A549 (cell line): ENCODE measurements at places on chromosomes 3 and 15.

DNA sequence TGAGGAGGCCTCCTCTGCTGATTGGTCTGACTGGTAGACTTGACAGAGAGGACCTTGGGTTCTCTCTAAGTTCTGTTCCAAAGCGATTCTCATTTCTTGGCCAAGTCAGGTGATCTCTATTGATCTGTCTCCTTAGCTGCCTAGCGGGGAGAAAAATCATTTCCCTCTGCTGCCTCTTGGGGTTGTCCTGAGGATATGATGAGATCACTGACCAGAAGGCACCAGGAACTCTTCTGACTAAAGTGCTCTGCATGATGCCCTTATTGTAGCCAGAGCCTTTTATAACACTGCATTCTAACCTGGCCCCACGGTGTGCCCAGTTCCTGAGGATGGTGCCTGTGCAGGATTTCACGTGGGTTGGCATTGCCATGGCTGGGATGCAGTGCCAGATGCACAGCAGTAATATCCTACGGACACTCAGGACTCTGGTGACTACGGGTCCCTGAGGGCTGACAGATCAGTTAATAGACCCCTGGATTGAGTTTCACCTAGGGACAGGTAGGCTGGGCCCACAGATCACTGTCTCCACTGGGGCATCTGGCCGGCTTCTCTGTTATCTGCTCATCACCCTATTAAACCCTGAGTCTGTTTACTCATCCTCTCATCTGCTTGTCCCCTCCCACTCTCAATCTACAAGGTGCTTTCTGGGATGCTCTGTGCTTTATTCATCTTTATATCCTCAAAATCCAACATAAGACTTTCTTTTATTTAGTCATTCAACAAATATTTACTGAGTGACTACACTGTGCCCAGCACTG, 3.9 kb upstream of the HEG1 start:
- no peak for DNase-seq

DNA sequence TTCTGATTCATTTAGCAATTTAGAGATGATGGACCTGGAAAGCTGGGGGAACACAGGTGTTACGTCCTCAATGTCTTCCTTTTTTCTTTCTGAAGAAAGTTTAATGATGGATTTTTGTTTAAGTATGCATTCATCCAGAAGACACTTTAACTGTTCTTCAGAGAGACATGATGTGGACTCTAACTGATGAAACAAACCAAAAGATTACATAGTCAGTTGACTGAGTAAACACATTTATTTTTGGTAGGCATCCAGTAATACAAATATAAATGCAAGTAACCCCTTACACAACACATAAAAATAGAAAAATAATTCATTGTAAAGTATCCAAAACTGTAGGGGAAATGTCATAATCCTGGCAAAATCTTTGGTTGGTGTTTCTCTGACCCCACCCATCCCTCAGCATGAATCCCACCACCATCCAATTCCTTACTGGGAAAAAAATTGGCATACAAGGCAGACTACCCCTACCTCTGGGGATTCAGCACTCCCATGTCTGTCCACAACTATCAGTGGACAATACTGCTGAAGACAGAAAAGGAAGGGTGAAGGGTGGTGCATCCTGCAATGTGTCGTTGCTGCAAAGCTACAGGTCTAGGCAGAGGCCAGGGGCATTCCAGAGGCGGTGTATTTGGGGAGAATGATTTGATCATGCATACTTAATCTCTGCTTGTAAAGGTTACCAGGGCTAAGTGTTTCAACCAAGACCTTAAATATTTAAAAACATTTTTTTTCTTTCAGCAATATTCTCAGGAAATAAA, 37.4 kb downstream of the THBS1 start:
- DNase-seq = no peak

DNA sequence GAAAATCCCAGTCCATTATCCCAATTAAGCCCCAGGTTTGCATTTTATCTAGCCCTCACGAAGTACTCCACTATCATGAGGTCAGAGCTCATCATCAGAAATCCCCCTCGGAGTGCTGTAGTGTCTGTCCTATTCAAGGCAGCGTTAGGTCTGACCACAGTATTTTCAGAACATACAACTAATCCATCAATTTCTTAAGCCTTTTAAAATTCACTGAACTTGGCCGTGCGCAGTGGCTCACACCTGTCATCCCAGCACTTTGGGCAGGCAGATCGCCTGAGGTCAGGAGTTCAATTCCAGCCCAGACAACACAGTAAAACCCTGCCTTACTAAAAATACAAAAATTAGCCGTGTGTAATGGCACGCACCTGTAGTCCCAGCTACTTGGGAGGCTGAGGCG, 11.9 kb downstream of the VGLL4 start:
- no peak for DNase-seq

DNA sequence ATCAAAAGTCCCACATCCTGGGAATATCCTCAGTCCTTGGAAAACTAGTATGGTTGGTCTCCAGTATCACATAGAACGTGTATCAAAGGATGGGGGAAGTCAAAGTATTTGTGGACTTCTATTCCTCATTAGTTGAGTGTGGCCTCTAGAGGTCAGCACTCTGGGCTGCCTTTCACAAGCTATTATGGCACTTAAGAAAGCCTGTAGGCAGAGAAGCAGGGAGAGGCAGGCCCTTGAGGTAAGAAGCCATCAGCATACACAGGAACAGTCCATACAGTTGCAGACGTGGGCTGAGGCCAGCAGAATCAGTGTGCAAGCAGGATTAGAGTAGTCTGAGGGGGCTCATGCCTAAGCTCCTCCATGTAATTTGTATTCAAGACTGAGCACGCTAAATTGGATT, 341.7 kb downstream of the CLSTN2 start:
- no peak for DNase-seq

DNA sequence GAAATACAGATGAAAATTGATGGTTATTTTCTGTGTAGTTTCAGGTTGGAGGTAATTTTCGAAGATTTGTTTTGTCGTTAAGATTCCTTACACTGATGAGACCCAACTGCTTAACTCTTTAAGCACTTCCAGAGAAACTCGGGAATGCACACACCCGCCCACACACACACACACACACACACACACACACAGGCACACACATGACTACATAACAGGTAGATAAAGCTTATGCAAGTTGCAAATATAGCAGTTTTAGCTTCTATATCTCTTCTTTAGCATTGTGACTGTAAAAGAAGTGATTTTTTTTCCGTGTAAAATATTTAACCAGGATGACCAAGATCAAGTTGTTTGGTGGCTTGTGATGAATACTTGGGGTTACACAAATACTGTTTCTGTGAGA, 294.9 kb upstream of the NR2F2 start:
- DNase-seq = no peak

DNA sequence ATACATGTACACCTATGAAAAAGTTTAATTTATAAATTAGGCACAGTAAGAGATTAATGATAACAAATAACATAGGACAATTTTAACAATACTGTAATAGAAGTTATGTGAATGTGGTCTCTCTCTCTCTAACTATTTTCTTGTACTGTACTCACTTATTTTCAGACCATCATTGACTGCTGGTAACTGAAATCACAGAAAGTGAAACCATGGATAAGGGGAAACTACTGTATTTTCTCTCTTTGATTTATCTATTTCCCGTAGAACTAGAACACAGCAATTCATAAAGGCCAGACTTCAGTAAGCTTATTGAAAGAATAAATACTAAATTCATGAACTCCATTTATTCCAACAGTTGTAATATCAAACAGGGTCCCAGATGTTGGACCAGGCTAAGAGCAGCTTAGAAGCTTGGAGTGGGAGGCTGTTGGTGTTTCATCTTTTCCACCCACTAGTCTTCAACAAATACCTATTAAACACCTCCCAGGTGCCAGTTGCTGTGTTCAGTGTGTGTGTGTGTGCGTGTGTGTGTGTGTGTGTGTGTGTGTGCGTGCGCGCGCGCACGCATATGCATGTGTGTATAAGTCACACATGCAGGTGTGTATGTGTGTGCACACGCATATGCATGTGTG, 235.4 kb downstream of the FOXP1 start:
- DNase-seq = no peak

- peak; percentile 2 for DNase-seq
Measured at GRCh38 chr3:87167628-87168456, 59.3 kb upstream of the CHMP2B start.

- DNase-seq = no peak
Measured at GRCh38 chr3:41726891-41727290, 235.0 kb downstream of the ULK4 start.

DNA sequence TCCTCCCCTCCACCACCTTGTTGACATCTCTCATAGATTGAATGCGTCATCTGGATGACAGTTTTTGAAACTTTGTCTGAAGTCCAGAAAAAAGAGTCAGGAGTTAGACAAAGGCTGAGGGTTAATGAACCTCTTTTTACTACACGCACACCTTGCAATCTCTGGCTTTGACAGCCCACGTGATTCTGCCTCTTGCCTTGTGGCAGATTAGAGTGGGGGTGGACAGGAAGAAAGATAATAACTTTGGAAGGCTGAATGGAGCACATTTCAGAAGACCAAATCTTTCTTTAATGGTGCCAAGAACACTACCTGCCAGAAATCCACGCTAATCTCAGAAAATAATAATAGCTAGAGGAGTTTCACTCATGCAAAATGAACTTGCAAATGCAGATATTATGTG, 327.9 kb upstream of the TRIM42 start:
- no peak for DNase-seq

DNA sequence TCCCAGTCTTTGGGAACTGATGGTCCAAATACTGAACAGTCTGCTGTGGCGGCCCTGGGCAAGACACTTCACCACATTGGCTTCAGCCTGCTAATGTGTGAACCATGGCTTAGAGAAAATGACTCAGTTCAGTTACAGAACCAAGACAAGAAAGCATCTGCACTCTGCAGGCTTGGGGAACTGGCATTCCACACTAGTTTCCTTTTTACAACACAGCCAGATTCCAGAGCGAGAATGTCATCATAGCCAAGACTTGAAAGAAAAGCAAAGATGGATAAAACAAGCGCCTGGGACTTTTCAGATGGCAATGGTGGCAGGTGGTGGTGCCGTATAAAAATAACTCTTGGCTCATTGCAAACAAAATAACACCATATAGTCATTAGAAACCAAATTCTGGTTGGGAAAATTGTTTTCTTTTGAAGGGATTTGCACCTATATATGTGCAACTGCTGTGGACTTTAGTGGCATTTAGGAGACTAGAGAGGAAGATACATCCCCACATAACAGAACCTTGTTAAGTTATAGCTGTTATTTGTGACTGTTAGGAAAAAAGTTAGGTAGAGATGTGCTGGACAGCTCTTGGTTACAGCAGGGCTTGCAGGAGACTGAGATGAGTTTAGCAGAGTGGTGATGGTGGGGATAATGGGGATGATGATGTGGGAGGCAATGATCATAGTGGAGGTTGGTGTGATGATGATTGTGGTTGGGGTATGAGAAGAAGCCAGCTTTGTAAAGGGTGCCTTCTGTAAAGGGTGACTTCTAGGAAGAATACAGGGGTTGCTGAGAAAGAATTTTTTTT, 273.6 kb downstream of the THRB start:
- peak; percentile 53 for DNase-seq

GRCh38 chr3:105828703-105829102, 40.1 kb downstream of the CBLB start:
- no peak for DNase-seq

GRCh38 chr15:101173233-101174119, 78.4 kb downstream of the CHSY1 start:
- DNase-seq = no peak
